ENCODE measurements at places on chromosomes 3 and 15.

GRCh38 chr3:23192816-23193215, 10.3 kb upstream of the UBE2E2 start:
- DNase-seq: no peak

DNA sequence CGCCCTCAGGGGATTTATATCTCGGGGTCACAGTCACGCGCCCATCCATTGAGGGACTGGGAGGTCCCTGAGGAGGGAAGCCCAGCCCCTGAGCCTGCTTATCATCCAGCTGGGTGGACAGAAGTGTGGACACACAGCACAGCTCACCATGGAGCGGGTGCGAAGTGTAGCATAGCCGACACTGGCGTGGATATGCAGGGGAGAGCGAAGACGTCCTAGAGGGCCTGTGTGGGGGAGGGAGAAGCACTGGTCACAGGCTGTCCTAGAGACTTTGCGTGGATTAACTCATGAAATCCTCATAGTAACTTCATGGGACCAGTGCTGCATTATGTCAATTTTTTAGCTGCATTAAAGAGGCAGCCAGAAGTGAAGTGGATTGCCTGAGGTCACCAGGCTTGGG, 26.1 kb upstream of the PLXND1 start:
- DNase-seq: no peak

DNA sequence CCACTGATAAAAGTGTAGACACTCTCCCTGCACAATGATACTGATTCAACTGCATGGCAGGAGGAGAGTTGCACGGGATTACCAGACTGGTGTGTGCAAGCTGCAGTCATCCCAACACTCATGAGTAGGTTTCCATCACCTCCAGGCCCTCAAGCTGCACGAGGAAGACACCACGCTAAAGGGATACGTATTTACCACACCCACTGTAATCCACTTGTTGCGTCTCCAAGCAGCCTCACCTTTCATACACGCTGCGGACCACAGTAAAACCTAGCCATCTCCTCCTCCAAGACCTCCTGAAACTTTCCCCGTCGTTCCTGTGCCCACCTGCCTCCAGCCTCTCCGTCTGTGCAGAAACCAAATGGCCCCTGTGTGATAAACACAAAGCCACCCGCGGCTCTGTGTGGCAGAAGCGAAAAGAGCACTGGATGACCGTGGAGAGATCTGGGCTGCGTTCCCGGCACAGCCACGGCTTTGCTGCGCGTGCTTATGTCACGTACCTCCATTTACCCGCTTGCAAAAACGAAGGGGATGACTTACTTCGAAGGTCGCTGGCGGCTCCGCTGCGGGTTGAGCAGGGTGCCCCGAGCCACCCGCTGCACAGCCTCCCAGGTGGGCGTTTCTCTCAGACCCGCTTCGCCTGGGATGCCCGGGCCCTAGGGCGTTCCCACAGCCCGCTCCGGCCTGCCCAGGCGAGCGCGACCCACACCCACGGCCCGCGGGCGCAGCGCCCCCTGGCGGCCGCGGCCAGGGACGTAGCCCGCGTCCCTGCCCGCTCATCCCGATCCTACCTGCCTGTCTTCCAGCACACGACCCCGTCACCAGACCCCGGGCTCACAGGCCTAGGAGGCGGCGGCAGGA, 643 bp downstream of the ABCC5 start:
- peak; percentile 27 for DNase-seq

DNA sequence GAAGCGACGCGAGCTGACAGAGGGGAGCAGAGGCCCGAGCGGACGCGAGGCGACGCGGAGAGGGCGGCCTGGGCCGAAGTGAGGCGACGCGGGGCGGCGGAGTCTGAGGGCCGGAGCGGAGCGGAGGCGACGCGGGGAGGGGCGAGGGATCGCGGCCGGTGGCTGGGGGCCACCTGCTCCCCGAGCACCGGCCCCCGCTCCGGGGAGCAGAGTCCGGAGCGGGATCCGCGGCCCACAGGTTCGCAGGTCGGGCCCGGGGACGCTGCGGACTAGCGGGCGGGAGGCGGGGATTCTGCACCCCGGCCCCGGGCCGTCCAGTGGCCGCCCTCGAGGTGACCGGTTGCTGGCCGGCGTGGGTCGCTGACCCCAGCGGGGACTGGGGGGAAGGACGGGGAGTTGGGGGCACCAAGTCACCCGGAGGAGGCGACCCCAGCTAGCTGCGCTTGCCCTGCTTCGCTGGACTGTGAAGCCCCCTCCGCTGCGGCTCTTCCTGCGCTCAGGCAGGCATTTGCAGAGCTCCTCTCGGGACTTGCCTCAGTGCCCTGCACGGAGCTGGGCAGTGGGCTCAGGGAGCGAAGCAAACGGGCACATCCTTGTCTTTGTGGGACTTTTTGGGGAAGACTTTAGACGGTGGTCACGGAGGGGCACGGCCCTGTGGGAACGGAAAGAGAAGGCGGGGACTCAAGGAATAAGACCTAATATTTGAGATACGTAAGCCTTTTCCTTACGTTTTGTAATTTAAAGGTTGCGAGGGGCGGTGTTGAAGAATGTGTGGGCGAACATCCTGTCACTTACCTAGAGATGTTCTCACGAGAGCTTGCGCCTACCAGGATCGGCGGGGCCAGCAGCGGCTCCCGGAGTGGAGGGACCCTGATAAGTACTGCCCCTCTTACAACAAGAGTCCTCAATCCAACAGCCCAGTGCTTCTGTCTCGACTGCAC, 566 bp downstream of the HMCES start:
- DNase-seq: peak; percentile 41

- DNase-seq: no peak
These were observed 5.9 kb upstream of the MUC4 start for GRCh38 chr3:195817578-195818135.

DNA sequence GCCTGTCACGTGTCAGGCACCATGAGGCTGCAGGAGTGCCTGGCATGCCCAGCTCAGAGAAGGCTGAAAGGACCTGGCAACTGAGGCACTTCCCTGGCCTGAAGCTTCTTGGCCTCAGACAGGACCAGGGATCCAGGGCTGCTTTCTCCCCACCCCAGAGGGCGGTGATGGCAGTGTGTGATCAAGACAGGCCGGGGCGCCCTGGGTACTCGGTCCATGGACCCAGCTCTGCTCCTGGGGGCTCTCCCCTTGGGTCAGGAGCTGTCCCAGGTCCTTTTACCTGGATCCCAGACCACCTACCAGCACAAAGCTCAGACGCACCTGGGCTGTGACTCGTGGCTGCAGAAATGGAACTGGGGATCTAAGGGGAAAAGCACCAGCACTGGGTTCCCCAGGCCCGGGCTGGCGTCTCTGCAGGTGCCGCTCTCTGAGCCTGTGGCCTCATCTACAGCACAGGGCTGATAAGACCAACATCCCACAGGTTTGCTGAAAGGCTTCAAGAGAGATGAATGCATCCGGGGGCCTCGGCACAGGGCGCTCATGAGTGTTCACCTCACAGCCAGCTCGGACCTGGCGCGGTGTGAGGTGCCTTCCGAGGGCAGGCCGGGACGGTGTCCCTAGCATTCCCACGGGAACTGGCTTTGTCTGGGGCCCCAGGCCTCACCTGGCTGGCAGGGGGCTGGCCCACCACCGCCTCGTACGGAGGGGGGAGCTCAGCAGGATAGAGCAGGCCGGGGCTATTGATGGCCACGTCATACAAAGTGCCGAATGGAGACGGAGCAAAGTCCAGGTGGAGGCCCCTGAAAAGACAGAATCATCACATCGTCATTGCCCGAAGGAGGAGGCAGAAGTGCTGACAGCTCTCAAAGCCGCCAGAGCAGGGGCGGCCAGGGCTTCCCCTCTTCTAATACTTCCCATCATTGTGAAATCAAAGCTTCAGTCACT, 133.6 kb downstream of the NSMCE3 start:
- DNase-seq: no peak

- DNase-seq: no peak
These were observed 57.4 kb upstream of the PHLDB2 start for GRCh38 chr3:111801693-111802092.

DNA sequence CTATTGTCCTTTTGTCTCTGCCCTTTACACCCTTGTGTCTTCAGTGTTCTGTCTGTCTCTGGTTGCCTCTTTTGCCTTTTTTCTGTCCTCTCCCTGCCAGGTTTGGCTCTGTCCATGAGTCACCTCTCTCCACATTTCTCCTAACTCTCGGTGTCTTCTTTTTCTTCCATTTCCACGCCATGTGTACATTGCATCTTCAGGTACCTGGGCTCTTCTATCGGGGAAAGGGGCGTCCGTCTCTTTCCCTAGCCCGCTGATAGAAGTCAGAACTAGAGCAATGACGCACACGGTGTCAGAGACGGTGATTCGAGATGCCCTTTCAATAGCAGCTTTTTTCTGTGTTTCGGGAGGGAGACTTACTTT, 641 bp downstream of the OPA1 start:
- no peak for DNase-seq

DNA sequence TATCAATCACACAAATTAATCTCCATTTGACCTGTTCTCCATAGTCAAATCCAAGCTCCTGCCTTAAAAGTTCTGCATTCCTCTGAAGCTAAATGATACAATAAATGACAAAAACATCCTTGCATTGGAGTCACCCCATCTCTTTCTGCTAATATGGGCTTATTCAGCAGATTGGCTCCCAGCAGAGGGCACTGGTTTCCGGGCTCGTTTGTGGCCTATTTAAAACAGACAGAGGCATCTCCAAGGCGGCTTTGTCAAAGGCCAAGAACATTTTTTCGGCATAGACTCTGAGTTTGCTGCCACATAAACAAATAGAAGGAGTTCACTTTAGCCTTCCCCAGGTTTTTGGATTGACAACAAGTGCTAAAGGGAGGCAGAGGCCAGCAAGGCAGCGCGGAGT, 204.4 kb upstream of the RASGRP1 start:
- no peak for DNase-seq

DNA sequence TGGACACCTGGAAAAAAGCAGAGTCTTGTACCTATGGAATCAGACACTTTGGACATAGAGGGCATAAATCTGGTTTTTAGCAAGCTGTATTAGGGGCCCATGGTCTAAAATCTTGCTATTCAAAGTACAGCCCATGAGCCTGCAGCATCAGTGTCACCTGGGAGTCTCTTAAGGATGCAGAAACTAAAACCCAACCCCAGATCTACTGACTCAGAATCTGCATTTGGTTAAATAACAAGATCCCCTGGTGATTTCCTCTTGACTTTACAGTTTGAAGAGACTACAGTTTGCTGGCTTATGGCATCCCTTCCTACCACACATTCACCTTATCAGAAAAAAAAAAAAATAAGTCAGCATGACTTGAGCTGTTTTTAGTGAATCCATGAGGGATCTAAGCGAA, 74.9 kb upstream of the NR2F2 start:
- no peak for DNase-seq

DNA sequence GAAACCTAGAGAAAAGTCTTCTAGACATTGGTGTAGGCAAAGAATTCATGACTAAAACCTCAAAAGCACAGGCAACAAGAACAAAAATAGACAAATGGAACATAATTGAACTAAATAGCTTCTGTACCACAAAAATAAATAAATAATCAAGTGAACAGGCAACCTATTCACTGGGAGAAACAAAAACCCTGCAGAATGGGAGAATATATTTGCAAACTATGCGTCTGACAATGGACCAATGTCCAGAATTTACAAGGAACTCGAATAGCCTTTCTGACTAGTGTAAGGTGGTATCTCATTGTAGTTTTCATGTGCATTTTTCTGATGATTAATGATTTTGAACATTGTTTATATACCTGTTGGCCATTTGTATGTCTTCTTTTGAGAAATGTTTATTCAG, 37.0 kb upstream of the GCSAM start:
- no peak for DNase-seq

GRCh38 chr3:83034806-83035703, 1273.6 kb upstream of the GBE1 start:
- DNase-seq: no peak

GRCh38 chr15:75452865-75453702, 1.6 kb upstream of the SIN3A start:
- DNase-seq: peak; percentile 63

DNA sequence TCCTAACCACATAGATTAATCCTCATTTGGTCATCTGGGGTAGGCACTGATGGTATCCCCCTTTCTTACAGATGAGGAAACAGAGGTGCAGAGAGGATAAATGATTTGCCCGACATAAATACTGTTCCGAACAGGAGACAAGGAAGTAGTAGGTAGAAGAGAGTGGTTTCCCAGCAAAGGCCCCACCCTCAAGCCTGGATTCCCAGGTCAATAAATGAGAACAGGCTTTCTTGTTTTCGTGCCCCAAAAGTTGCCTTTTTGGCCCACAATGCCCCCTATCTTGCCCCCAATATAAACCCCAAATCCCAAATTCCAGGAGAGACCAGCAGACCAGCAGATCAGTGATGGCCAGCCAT, 125.5 kb upstream of the PRR20G start:
- no peak for DNase-seq

DNA sequence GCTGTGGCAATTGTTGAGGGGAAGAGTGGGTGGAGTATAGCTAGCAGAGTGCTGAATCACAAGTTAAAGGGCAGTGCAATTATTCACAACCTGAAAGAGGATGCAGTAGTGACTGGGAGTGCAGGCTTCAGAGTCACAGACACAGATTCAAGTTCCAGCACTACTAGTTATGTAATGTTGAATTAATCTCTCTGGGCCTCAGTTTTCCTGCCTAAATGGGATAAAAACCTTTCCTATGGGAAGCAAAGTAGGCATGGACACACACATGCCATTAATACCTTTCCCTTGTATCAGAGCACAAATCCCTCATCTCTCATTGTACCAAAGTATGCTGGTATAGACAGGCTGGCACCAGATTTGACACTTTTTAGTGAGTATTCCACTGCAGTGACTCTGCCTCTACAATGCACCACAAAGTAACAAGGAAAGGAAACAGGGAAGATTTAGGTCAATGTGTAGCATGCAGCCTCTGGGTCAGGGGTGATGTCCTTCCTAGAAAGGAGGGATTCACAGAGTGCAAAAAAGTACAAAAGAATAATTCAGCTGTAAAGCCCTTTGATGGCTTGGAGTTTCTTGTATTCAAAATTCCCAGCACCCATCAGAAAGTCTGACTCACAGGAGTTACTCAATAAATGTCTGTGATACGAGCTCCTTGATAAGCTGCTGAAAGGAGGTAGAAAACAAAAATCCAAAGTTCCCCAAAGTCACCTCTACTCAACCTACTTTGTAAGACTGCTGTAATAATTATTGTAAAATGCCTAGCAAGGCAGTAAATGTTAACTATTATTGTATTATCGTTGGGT, 507.5 kb upstream of the TGFBR2 start:
- no peak for DNase-seq
